SW480 (cell line): ENCODE measurements at places on chromosomes 2 and 18.

GRCh38 chr2:210577263-210578071 lies 21.1 kb downstream of the CPS1 start:
- DNase-seq, result peak; percentile 42

GRCh38 chr18:28574175-28574574 lies 397.2 kb upstream of the CDH2 start:
- DNase-seq, result no peak

- DNase-seq, result no peak
Measured at GRCh38 chr2:118627156-118627555, 220.3 kb downstream of the EN1 start.

DNA sequence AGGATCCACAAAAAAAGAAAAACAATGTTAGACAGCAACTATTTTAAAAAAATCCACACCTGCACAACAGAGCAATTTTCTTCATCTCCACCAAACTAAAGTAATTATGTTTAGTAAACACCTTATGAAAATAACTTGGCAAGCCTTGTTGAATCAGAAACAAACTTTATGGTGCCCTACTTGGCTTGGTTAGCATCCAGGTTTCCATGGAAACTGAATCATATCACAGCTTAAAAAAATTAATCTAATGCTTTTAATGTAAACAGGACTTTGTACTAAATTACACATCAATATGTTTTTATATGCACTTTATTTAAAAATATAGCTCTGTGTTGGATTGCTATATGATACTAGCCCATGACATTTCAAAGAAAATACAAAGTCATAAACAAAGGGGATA lies 1882.4 kb downstream of the SUCLG1 start:
- no peak for DNase-seq

GRCh38 chr2:163558251-163559021 lies 177.4 kb downstream of the FIGN start:
- no peak for DNase-seq

DNA sequence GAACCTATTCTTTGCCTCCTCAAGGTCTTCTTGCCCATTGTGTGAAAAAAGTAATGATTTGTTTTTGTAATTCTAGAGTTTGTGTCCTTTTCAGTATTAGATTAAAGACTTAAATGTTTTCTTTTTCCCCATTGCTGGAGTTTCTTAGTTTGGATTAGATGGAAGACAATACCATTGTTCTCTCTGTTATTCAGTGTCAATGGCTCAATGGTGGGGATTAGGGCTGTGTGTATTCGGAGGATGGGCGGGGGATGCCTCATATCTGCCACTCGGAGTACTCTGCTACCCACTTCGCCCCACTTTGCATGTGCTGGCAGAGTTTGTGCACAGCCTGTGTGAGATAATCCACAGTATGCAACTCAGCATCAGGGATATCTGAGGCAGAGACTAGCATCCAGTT lies 90.1 kb downstream of the KLHL29 start:
- DNase-seq, result no peak

- no peak for DNase-seq
Measured at GRCh38 chr2:20189299-20189931, 35.5 kb downstream of the SDC1 start.

- DNase-seq, result no peak
Measured at GRCh38 chr2:108061439-108062042, 75.2 kb downstream of the SLC5A7 start.

GRCh38 chr2:46216213-46216612 lies 81.0 kb upstream of the EPAS1 start:
- no peak for DNase-seq

- no peak for DNase-seq
Measured at GRCh38 chr2:226611196-226611943, 188.2 kb downstream of the IRS1 start.

DNA sequence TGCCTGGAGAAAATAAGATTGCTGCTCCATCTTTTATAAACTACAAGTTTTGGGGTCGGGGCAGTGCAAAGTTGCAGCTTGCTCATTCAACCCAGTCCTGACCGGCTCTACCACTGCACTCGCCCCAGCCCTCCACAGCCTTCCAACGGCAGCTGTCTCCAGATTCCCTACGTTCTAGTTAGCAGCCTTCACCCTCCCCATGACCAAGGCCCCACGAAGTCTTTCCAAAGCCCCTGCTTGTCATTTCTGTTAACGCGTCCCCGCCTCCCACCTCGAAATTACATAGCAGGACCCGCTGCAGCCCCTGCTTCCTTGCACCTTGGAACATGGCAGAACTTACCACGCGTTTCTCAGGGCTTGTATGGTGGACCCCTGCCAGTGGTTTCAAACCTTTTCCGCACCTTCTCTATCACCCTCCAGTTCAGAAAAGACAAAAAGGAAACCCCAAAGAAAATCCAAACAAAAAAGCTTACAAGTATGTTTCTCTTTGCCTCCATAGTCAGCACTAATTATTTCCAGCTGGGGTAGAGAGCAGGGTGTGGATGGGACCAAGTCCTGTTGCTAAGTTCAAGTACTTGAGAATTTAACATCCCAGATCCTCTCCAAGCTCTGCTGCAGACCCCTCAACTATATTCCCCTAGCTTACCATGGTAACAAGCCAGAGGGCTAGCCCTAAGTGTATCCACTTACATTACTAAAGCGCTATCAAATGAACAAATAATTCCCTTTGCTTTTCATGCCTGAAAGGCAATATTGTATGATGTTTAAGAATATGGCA lies 161.5 kb downstream of the TGIF1 start:
- no peak for DNase-seq
